Left ventricle myocardium inferior (tissue), 1 donor: ENCODE measurements at places on chromosomes 7 and 10. TPM values are rescaled to one million over a fixed set of nuclear protein-coding genes. Genes with fewer than 3 reads are reported as not detected.

GRCh38 chr7:37408291-37409228 lies 40.1 kb downstream of the ELMO1 start:
- no peak for DNase-seq

DNA sequence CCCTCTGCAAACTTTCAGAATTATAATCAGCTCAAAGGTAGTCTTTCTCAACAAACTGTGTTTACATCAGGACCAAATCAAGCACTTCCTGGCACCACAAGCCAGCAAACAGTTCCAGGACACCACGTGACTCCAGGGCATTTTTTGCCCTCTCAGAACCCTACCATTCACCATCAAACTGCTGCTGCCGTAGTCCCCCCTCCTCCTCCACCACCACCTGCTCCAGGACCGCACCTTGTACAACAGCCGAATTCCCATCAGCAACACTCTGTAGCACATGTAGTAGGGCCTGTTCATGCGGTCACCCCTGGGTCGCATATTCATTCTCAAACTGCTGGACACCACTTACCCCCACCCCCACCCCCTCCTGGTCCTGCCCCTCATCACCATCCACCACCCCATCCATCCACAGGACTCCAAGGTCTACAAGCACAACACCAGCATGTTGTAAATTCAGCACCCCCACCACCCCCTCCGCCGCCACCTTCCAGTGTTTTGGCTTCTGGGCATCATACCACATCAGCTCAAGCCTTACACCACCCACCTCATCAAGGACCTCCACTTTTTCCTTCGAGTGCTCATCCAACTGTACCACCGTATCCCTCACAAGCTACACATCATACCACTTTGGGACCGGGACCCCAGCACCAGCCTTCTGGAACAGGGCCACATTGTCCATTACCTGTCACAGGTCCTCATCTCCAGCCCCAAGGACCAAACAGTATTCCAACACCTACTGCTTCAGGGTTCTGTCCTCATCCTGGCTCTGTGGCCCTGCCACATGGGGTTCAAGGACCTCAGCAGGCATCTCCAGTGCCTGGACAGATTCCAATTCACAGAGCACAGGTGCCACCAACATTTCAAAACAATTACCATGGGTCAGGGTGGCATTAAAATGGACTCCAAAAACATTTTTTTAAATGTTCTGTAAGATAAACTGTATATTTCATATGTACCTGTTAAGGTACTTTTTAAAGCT lies 98.7 kb downstream of the KMT2E start:
- no peak for DNase-seq

GRCh38 chr7:28408960-28409715 lies 3.2 kb upstream of the CREB5 start:
- peak; percentile 94 for DNase-seq

The TRIL gene
- total RNA-seq = 1.9 TPM

GRCh38 chr7:24318326-24318725 lies 34.3 kb downstream of the NPY start:
- DNase-seq = no peak

The FAM131B gene
- total RNA-seq = 0.47 TPM

The PDE6C gene
- not detected for total RNA-seq

DNA sequence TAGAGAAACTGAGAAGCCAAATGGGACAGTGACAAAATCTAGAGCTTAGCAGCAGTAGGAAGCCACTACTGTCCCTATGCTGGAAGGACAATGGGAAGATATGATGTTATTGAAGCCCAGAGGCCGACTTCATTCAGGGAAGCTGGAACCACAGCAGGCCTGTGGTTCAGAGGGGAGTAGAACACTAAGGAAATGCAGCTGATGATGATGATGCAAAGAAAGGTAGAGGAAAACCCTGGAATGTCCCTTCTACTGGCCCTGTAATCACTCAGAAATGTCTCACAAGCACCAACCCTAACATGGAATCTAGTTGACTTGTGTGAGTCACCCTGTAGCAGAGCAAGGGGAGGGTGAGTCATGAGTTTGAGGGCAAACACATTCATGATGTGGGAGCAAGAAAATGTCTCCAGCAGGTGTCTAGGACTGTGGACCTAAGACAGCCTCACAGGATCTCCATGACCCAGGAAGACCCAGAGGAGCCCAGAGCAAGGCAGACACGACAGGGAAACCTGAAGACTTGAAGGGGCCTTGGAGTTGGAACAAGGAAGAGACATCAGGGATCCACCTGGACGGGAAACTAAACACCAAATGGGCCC lies 37.0 kb upstream of the LRRC17 start:
- no peak for DNase-seq

GRCh38 chr7:27636326-27637006 lies 26.2 kb downstream of the HIBADH start:
- no peak for DNase-seq

- DNase-seq = no peak
Measured at GRCh38 chr10:5876181-5876768, 13.4 kb downstream of the ANKRD16 start.

The ADAM12 gene
- 0.27 TPM for total RNA-seq

The MPLKIP gene
- total RNA-seq = 16.2 TPM

- no peak for DNase-seq
Measured at GRCh38 chr7:23709081-23709750, 803 bp upstream of the STK31 start.

DNA sequence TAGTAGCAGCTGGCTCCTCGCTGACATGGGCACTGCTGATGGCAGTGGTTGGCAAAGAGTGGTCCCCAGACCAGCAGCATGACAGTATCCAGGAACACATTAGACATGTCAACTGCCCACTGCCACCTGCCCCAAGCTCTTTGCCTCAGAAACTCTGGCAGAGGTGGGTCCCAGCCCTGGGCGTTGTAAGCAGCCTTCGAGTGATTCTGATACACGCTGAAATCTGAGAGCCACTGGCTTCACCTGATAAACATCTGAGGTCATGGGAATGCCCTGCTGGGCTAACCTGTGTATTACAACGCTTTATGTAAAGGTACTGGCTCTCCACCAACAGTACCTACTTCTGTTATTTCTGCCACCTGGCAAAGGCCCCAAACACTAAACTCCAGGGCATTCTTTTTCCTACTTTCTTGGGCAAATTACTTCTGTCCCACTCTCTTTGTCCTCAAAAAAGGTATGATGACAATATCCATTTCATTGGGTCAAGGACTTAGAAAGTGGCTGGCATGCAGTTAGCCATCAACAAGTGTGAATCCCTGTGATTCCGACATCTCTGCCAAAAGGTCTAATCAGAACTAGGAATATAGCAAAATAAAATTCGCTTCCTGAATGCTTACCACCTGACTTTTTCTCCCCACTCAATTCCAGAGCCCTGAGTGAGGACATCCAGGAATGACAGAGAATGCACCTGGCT lies 9.2 kb downstream of the SGMS1 start:
- no peak for DNase-seq

DNA sequence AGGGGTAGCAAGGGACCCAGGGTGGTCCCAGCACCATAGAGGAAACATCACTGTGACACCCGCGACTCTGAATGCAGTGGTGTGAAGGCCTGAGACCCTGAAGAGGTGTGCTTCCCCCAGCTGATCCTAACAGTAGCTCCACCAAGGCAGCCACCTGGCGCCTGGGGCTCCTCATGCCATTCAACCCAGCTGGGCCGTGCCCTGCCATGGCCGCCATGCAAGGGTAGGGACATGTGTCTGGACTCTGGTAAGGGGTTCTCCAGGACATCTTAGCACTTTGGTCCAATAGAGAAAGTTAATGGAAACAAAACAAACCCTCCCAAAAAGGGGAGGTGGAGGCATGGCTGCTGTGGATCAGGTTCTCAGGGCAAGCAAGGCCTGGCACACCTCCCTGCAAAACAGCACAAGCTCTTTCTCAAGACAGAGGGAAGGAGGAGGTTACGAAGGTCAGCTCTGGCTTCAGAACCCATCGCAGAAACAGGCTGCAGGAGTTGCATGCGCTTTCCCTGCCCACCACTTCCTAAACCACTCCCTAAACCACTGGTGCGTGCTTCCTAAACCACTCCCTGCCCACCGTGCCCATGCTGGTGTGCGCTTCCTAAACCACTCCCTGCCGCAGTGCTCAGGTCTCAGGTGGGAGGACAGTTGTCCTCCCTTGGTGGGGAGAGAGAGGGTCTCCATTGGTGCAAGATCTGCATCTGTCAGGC lies 108.7 kb downstream of the LARP4B start:
- DNase-seq = no peak

The EPO gene
- not detected for total RNA-seq

GRCh38 chr7:73823873-73824592 lies 6.8 kb upstream of the CLDN4 start:
- no peak for DNase-seq

The FOXI2 gene
- total RNA-seq = 0.08 TPM

DNA sequence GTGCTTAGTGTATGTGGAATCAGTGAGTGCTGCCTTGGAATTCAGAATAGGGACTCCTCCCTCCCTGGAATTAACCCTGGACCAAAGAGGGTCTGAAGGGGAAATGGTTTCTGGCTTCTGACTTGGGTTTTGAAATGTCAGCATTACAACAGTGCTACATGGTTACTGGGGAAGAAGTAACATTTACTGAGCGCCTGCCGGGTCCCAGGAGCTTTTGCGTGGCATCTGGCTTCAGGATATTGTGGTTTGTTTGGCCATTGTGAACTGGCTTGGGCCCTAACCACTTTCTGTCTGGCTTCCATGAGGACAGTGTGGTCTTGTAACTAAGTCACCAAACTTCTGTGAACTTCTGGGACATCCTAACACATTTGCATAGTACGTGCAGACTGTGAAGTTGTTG lies 21.3 kb downstream of the TSPAN15 start:
- DNase-seq = no peak

The GOLGA7B gene
- 0.60 TPM for total RNA-seq

- no peak for DNase-seq
Measured at GRCh38 chr10:103763374-103764202, 91.8 kb downstream of the SH3PXD2A start.

DNA sequence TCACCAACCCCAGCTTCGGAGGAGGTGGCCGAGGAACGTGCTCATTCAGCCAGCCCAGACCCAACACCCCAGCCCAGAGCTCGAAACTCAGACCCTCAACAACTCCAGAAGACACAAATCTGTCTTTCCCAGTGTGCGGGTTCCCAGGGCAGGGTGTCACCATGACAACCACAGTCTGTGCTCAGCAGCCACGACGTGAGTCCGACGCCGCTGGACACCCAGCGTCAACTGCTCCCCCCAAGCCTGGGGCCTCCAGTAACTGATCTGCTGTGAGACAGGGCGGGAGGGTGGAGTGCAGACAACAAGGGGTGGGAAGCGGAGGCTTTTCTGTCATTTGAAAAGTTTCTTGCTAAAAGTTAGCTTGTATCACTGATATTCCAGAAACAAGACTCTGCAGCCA lies 167.2 kb downstream of the MAD1L1 start:
- no peak for DNase-seq

DNA sequence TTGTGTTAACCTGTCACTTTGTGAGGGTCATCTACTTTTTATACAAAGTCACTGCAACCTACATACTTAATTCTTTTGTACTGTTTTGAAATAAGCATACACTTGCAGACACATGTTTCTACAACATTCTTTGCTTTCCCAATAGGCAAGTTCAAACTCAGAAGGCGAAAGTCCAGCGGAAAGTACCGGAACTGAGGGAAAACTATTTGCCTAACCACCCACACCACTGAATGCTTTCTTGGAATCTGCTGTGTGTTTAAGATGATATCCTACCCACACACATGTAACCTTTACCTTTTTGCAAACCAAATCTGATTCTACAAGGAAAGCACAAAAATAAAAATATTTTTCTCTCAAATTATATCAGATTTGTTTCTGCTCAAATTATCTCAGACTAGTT lies 139.4 kb upstream of the AGR3 start:
- DNase-seq = no peak

- peak; percentile 64 for DNase-seq
Measured at GRCh38 chr7:131625817-131626372, 69.5 kb upstream of the PODXL start.
